Epithelial cell of proximal tubule (primary cell): ENCODE measurements at places on chromosomes 5 and 9. TPM values are rescaled to one million over a fixed set of nuclear protein-coding genes. Genes with fewer than 3 reads are reported as not detected.

DNA sequence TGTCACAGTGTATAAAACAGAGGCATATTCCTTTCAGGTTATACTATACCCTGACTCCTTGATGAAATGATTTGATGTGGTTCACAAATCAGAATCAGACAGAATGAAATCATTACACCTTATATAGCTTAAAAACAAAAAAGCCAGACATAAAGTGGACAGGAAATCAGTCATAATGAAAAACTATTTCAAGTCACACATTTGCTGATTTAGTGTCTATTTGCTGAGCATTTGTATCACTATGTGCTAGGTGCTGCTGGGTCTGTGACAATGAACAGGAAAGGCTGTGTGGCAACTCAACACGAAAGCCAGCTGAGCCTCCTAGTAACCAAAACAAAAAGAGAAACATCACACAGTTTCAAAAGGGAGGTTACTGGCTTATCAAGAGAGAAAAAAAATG, 194.0 kb downstream of the EFNA5 start:
- DNase-seq: no peak

DNA sequence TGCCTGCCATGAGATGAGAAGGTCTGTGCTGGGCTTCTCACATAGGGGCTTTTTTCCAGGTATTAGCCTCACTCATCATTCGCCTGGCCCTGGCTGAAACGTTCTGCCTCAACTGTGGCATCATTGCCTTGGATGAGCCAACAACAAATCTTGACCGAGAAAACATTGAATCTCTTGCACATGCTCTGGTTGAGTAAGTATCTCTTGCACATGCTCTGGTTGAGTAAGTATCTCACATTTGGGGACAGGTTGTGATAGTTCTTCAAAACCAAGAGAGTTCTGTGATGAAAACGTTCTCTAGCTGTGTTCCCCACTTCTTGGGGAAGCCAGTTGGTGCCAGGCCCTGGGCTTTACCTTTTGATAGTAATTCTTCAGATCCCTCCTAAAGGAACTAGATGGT, 17.4 kb upstream of the IL13 start:
- DNase-seq: no peak

DNA sequence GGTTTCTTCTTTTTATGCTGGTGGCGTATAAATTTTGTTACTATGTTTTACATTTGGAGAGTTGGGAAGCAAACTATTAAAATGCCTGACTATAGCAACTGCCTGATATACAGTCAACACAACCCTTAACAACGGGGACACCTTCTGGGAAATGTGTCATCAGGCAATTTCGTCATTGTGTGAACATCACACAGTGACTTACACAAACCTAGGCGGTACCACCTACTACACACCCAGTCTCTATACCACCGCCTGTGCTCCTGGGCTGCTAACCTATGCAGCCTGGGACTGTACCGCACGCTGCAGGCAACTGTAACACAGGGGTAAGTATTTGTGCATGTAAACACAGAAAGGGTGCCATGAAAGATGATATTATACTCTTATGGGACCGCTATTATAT, 1.3 kb upstream of the CDHR2 start:
- DNase-seq: no peak

- DNase-seq: no peak
Observed at GRCh38 chr9:128899566-128900322, 17.8 kb downstream of the LRRC8A start.

DNA sequence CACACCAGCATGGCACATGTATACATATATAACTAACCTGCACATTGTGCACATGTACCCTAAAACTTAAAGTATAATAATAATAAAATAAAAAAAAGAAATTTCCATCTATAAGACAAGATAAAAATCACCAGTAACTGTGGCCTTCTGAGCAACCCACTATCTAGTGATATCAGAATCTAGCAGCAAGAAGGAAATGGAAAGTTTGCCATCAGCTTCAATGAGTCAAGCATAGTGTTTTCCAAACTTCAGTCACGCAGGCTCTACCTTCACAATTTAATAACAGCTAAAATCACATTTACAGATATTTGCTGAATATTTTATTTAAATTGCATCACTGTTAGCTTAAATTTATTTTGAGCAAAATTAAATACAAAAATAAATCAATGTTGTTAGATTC, 345.3 kb upstream of the CD180 start:
- no peak for DNase-seq

DNA sequence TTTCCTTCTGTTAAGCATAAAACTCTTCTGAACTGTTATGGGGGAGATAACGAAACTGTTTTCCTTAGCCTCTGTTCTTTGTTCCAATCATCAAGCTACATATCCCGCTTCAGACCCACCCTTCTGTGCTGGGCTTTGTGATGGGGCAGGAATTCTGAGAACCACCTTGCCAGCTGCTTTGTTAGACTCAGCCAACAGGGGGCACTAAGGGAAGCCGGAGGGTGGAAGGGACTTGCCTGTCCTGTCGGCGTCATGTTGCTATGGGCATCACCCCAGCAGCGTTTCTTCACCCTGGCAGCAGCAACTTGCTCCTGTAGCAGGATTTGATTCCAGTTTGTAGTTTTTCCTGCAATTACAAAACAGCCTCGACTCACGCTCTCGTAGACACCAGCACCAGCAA, 169.1 kb downstream of the CAAP1 start:
- DNase-seq: no peak

DNA sequence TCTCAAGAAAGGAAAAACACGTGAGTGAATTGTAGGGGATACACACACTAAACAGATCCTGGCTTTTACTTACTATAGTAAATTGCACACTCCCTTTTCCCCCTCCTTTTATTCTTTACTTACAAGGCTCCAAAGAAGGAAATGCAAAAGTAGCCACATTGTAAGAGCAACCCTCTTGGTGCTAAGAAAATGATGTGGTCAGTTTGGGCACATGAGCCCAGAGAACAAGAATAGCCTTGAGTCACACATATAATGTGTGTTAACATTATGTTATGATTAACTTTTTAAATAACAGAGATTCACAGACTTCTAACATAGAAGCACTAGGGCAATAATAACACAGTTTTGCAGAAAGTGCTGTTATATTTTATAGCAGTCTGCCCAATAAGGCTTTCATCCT, 48.5 kb downstream of the PCSK5 start:
- no peak for DNase-seq

DNA sequence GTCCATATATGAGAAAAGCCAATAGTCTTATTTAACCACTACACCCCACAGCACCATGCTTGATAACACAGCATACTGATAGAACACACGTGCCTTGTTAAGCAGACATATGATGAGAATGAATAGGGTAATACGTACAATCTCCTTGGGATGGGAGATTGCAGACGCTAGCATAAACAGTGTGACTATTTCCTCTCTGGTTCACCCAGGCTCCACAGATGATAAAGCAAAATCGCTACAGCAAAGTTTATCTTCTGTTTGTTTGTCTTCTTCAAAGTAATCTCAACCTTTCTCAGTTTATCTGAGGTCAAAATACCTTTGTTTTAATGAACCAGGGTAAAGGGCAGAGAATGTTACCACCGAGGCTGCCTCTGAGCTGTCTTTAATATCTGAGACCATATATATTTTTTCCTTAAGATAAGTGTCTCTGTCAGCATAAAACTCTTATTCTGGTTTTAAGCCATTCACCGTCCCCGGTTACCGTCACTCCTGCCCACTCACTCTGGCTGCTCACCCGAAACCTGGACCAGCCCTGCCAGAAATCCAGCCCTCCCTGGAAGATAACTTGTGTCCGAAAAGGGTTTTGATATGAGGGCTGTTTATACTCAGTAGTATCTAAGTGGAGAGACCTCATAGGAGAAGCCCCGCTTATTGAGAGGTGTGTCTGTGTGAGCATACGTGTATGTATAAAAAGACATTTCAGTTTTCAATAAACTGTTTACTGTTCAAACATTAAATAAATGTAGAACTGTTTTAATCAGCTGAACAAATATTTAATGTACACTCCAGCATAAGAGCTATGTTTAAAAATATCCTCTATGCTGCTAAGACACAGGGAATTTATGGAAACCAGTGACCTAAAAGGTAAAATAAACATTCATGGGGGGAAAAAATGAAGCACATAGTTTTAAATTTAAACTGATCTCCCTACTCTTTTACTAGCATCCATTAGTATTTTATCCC, 465.4 kb downstream of the RASEF start:
- no peak for DNase-seq

- DNase-seq: no peak
Observed at GRCh38 chr5:177329883-177330282, 18.2 kb upstream of the MXD3 start.

GRCh38 chr5:56346741-56347535, 113.8 kb upstream of the ANKRD55 start:
- DNase-seq: peak; percentile 97

GRCh38 chr9:124126648-124127646, 115.4 kb downstream of the LHX2 start:
- no peak for DNase-seq

DNA sequence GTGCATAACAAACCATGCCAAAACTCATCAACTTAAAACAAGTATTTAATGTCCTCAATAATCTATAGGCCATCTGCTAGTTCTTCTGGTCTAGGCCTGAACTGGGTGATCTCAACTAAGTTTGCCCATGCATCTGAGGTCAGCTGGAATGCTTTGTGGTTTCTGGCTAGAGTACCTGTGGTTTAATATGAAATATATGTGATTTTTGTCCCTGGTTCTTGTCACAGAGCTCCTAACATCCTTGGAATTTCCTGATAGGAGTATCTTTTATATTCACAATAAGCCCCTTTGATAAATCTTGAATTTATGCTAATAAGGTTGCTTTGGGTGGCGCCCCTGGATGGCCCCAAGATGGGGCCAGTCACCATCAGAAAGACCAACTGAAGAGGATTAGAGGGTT, 535.9 kb downstream of the DNAH5 start:
- DNase-seq: no peak

DNA sequence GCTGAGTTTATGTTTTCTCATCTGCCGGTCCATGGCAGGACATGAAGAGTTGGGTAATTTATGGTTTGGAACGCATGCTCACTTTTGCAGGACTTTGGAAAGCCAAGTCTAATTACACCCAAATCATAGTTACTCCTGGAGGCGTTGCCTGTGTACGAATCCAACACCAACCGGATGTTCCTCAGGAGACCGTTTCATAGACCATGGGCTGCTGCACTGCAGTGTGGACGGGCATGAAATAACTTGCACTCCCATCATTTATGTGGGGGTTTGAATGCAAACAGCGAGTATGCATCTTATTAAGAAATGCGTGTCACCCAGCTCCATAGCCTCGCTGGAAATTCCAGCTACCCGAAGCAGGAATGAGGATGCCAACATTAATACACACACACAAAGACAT, 96.1 kb upstream of the IRX2 start:
- no peak for DNase-seq

GRCh38 chr5:176664479-176664878, 17.2 kb downstream of the TSPAN17 start:
- no peak for DNase-seq

- DNase-seq: no peak
Observed at GRCh38 chr9:114954956-114955582, 24.7 kb upstream of the TNFSF8 start.

GRCh38 chr5:136038635-136039034, 9.8 kb downstream of the TGFBI start:
- no peak for DNase-seq

- DNase-seq: no peak
Observed at GRCh38 chr9:81477669-81478068, 211.7 kb downstream of the TLE1 start.

- no peak for DNase-seq
Observed at GRCh38 chr5:73947906-73948640, 322.1 kb downstream of the ARHGEF28 start.

- no peak for DNase-seq
Observed at GRCh38 chr9:14061936-14062585, 251.9 kb downstream of the NFIB start.

DNA sequence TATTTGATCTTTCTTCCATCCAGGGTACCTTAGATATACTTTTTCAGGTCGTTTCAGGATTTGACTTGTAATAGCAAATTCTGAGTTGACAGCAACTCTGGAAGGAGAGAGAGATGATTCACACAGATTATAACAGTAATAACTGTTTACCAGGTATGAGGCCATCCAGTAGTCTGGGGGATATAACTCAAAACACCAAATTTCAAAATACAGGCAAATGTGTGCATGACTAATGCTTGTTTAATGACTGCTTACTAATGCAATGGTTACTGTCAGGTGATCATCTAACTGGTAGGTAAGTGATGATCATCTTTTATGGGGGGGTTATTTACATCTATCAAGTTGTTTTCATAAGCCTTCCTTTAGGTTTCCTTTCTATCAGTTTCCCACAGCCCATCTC, 412.3 kb downstream of the MAT2B start:
- DNase-seq: no peak

GRCh38 chr5:54224103-54224826, 86.1 kb downstream of the ARL15 start:
- no peak for DNase-seq

DNA sequence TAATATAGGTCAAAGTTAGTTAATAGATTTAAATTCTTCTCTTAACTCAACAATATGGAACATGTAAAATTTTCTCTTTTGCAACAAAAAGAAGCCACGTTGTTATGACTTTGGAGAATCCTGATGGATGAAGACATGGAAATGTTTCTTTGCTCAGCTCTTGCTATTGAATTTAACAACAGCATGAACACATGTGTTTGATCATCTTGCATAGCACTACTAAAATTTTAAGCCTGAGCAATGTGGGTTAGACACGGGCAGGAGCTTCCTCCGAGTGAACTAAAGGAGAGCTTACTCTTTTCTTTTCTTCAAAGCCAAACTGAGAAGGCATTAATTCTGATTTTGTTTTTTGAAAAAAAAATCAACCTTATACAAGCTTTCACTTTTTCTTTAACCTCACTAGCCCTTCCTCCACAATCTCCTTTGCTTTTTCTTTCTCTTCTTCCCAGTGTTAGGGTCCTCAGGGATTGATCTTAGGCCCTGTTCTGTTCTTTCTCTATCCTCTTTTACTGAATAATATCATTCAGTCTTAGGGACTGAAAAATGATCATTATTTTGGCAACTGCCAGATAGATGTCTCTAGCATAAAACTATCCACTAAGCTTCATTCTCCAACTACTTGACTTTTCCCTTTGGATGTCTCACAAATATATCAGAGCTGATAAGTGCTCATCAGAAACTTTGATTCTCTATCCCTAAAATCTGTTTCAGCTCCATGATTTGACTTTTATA, 36.9 kb downstream of the ADAMTS19 start:
- DNase-seq: no peak

SHC3 gene
- total RNA-seq: 4.1 and 5.1 TPM in 2 replicates

PCDHGB4 gene
- 1.7 and 4.7 TPM in 2 replicates for total RNA-seq

SOX30 gene
- total RNA-seq: 0.23 TPM in 1 of 2 replicates, not detected in the other

SPAG8 gene
- 0.12 and 0.14 TPM in 2 replicates for total RNA-seq

TLX3 gene
- total RNA-seq: 0.87 TPM in 1 of 2 replicates, not detected in the other

CDC20B gene
- not detected in 2 replicates for total RNA-seq

C5orf58 gene
- total RNA-seq: not detected in 2 replicates

GM2A gene
- 16.1 and 18.0 TPM in 2 replicates for total RNA-seq

IRX4 gene
- 0.72 TPM in 1 of 2 replicates, not detected in the other for total RNA-seq
